ENCODE measurements at places on chromosomes 5 and 9.

GRCh38 chr9:76643399-76644117 is 120.7 kb upstream of the PCA3 start:
- no peak for DNase-seq

DNA sequence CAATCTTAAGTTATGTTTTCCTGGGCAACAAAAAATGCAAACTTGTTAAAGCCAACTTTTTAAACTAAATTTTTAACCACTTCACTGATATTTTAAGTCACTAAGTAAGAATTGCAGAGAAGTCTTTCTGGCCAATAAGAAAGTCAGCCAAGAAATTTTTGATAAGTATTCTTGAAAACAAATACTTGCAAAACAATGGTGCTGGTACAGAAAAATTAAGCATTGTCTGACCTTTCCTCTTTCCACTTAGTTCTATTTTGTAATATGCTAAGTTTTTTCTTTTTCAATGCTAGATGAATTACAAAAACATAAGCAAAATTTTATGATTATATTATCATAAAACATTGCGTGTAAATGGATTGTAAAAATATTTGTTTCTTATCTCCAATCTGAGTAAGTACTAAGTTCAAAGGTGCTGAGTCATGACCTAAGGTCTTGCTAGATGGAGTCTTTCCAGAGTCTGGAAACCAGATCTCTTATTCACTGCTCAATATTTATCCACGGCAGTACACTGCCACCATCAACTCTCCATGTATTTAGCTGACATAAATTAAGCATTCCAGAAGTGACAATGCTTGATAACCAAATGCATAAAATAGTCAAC is 139.7 kb downstream of the MEF2C start:
- DNase-seq = no peak

- DNase-seq = no peak
Measured at GRCh38 chr9:12414514-12414913, 278.7 kb upstream of the TYRP1 start.

GRCh38 chr5:17678751-17679324 is 44.6 kb downstream of the TAF11L14 start:
- DNase-seq = no peak

DNA sequence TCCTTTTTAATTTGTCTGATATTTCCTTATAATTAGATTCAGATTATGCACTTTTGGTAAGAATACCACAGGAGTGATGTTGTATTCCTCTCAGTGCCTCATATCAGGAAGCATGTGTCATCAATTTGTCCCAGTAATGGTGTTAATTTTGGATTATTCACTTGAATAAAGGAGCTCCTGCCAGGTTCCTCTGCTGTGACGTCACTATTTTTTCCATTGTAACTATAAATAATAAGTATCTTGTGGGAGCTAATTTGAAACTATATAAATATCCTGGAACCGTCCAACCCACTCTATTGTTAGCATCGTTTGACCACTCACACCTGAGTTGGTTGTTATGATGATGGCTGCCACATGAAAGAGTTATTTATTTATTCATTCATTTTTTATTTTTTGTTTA is 107.9 kb downstream of the INVS start:
- no peak for DNase-seq

GRCh38 chr9:102974530-102974929 is 20.6 kb upstream of the CYLC2 start:
- DNase-seq = no peak

DNA sequence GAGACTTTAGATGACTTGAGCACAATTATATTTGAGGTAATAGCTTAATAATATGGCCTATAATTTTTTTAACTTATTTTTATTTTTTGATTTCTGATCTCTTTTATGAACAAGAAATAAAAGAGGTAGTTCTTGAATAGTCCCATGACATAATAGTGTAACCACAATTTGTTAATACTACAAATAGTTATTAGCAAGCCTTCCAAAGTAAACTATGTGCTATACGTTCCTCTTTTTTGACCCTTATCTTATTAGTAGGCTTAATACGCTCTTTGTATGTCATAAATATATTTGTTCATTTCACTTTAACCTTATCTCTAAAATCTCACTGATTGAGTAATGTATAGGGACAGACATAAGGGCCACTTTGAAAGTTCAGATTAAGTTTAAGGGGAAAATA is 78.7 kb upstream of the NR4A3 start:
- no peak for DNase-seq

DNA sequence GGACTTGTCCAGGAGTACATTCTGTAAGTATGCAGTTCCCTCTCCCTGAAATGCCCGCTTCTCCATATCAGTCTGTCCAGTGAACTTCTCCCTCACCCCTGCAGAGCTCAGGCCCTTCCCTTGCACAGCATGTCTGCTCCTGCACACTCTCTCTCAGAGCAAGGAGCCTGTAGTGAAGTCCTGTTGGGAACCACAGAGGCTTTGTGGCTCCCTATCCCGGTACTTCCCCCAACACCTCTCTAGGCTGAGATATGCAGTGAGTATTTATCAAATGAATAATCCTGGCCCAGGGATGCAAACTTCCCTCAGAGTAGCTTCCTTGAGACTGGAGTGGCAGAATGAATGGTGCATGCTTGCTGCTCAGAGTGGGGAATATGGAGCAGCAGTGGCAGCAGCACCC is 48.8 kb downstream of the POC5 start:
- no peak for DNase-seq

- DNase-seq = no peak
Measured at GRCh38 chr5:135344349-135344748, 54.7 kb downstream of the MACROH2A1 start.

DNA sequence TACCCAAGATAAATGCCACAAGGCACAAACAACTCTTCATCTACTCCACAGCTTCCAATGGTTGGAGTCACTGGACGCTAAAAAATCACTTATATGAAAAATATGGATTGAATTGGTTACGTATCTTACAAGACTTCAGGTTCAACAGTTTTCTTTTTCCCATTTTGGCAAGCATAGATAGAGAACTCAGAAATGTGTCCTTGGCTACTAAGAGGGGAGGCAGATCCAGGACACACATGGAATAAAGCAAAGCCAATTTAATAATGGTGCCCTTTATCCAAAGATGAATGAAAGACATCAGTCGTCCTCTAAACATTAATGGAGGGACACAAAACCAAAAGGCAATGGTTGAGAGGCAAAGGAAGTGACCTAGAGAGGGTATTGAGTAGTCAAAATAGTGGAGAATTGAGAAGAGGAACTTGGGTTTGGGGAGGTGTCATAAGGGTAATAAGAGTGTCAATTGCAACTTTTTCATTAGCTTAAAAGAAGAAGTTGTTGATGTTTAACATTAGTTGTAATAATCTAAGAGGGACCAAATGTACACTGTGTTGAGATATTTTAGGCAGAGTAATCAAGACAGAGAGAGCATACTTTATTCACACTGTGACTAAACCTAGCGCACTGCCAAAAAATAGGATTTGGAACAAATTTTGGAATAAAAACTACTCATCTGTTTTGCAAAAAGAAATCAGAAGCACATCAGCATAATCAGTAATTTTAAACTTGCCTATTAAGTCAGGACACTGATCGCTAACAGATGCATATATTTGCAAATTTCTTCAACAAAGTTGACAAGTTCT is 308.2 kb downstream of the ARL15 start:
- DNase-seq = no peak

DNA sequence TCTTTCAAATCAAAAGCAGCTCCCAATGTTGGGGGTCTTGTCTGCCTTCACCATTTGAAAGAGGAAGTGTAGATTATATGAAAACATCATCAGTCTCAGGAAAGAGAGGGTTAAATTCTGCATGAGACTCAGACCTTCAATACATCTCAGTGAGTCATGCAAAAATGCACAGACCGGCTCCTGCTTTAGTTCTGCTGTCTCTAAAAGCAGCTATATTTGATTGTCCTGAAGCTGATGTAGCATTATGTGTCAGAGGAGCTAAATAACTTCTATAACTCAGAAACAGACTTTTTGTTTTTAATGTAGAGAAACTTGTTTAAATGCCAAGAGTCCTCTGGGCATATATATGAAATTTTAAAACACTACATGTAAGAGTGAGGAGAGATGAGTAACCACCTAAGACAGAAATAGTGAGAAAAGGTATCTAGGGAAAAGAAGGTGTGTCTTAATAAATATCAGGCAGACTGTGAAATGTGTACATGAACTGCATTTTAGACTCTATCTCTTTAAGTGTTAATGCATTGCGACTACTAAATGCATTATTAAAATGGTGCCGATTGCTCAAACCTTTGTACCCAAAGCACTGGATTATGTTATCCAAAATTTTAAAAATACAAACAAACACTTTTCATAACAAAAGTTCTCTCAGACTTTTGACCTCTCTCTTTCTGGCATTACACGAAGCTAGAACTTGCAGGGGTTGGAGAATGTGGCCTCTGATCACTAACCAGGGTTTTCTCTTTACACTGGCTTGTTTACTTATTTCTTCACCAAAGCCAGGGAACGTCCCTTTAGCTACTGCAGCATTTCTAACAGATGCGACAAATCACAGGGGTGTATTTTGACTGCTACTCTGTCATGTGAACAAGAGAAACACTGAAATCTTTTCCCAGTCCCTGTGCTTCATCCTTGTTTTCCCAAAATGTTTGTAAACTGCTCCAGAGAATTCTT is 302.3 kb downstream of the ARL15 start:
- DNase-seq = no peak

- DNase-seq = no peak
Measured at GRCh38 chr5:141430332-141431113, at the start of gene PCDHGA12. TSS of gene PCDHGA12 (plus strand) at chr5:141430507. CDS start at chr5:141430760, 253 bp downstream.

DNA sequence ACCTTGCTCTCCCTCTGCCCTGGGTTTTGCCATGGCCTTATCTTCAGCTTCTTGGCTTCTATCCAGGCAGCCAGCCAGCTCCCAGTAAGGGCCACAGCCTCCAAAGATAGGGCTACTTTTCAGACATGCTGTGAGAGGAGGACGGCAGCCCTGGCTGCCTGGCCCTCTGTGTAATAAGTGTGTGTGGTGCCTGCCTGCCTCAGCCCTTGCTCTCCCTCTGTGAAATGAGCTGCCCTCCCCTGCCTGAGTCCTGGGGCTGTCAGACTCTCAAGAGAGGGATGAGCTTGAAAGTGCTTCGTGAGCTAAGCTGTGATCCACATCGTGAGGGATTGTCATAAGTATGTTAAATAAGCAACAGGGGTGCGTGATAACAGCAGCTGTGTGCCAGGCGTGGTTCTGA is 8.1 kb downstream of the NDST1 start:
- DNase-seq = no peak

GRCh38 chr5:139660923-139661814 is 13.0 kb downstream of the CXXC5 start:
- peak; percentile 85 for DNase-seq

DNA sequence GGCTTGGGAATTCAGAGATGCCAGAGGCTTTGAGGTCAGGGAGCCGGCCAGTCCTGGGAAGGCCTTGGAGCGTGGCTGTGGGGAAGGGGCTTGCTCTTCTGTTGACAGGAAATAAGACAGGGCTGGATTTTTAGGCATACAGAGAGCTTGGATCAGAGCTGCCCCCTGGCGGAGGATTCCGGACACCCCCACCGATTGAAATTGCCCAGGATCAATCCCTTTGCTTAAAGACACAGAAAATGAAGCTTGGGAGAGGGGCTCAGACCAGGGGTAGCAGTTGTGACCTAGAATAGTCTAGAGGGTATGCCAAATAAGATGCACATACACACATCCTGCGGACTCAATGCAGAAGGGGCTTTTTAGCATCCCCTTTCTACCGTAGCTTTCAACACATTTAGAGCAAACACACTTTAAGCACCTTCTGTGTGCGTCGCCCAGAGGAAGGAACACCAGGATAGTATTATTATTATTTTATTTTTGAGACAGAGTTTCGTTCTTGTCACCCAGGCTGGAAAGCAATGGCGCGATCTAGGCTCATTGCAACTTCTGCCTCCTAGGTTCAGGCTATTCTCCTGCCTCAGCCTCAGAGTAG is 1.7 kb upstream of the NTMT1 start:
- no peak for DNase-seq

- DNase-seq = no peak
Measured at GRCh38 chr5:88540471-88541115, 271.9 kb upstream of the TMEM161B start.

DNA sequence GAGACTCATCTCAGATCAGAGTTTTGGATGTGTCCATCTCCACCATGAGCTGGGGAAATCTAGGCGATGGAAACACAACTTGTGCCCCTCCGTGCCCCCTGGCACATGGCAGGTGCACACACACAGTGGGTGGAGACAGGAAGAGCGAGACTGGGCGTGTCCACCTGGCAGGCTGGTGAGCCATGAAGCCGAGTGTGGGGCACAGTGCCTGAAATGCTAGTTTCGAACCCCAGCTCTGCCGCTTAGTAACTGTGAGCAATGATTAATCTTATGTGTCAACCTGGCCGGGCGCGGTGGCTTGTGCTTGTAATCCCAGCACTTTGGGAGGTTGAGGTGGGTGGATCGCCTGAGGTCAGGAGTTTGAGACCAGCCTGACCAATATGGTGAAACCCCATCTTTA is 80.8 kb upstream of the RNU6ATAC start:
- DNase-seq = no peak

- DNase-seq = no peak
Measured at GRCh38 chr5:35308421-35308820, 78.1 kb upstream of the PRLR start.

DNA sequence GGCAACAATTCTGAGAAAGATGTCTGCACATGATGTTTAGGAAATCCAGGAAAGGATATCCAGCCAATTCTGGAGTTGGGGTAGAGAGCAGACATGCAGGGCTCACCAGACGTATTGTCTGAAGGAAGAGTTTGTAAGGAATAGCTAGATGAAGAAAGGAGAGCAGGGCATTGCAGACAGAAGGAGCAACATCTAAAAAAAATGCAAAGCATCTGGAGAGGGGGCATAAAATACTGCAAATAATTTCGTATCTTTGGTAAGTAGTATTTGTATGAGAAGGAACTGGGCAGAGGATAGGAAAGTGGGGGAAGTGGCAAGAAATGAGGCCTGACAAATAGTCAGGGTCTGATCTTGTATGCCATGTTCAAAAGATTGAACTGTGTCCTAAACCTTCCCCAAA is 74.8 kb downstream of the MACIR start:
- DNase-seq = no peak

DNA sequence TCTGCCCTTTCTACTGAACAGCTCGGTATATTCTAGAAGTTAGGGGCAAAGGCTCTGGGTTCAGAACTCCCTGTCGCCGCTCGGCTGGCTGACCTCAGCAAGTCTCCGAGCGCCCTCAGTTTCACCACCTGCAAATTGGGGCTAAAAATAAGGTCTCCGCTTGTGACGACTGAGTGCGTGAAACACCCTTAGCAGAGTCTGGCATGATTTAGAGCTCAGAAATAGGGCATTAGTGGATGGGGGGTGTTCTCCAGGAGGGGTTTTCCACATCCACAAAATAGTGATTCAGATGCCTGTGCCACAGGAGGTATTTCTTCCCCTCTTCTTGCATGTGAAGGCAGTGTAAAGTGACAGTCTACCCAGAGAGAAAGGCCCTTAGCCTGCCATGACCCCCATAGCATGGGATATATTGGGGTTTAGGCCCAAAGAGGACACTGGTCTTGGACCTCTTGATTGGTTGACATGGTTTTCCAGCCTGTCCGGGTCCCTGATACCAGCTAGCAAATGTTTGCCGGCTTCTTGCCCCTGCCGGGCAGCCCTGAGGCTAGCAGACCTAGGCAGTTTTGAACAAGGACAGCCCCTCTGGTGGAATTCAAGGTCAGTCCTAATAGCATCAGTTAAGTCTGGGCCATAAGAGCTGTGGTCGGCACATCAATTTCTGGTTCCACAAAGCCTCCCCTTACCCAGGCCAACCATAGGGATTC is 1.4 kb downstream of the ERGIC1 start:
- no peak for DNase-seq

Measured in breast epithelium (tissue), 4 donors.